Inflammatory macrophage treated with lipopolysaccharide for 4 hours (primary cell): ENCODE measurements at places on chromosomes 5 and 9.
A peak's percentile ranks its signal among the peaks of the same experiment; 100 is the strongest.

- DNase-seq: no peak
Observed at GRCh38 chr5:161183559-161183958, 331.5 kb upstream of the ATP10B start.

- no peak for DNase-seq
Observed at GRCh38 chr5:75275147-75275546, 38.5 kb upstream of the ANKRD31 start.

DNA sequence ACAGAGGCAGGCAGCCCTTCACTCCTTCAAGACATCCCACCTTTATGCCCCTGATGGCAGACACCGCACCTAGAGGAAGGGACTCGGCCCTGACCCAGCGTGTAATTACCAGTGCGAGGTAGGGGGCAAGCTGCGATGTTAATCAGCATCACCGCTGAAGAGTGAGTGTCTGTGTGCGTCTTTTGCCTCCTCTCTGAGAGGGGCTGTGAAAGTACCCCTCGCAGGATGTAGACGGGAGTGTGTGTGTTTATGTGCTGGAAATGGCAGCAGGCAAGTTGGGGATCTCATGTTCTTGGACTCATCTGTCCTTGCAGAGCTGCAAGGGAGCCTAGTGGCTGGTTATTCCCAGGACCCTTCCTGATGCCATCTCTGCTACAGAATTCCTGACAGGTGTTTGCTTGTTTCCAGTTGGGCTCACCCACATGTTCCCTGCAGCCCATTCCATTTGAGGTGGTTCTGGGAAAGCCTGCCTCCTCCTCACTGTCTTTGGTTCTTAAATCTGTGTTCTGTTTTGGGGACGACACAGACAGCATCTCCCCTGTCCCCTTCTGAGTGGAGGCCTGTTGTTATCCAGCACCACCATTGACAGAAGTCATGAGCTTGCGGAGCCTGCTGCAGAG lies 70.5 kb downstream of the ZNF618 start:
- no peak for DNase-seq

- DNase-seq: no peak
Observed at GRCh38 chr9:96006296-96006879, 130.9 kb downstream of the ERCC6L2 start.

DNA sequence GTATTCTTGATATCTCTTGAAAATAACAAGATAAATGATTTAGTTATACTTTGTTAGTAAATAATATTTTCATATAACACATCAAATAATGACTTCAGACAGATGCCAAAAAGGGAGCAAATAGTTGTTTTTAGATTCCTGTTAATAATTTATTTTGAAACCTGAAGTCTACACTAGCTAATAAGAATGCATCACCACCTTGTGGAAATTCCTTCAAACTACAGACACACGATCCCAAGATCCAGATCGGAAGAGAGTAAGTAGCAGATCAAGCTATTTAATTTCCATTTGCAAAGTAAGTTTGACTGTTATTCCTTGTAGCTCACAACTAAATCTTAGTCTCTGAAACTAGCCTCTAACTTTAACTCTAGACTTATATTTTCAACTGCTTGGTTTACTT lies 35.5 kb upstream of the ISL1 start:
- DNase-seq: no peak

- DNase-seq: no peak
Observed at GRCh38 chr5:1944408-1944807, 61.7 kb upstream of the IRX4 start.

DNA sequence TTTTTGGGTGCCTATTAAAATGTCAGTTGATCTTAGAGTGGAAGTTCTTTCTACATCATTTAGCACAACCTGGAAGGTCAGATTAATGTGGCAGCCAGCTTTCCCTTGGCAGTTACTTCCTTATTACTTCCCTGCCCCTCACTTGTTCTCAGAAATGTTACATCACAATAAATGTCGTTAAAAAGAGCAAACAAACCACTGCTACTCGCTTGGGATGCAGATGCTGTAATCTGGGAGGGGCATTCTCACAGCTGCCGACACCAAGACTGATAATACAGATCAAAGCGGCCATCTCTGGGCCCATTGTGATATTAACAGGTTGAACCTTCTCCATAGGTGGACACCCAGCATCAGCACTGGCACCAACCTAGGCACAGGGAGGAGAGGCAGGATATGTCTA lies 29.3 kb downstream of the PLAC8L1 start:
- peak; percentile 30 for DNase-seq

DNA sequence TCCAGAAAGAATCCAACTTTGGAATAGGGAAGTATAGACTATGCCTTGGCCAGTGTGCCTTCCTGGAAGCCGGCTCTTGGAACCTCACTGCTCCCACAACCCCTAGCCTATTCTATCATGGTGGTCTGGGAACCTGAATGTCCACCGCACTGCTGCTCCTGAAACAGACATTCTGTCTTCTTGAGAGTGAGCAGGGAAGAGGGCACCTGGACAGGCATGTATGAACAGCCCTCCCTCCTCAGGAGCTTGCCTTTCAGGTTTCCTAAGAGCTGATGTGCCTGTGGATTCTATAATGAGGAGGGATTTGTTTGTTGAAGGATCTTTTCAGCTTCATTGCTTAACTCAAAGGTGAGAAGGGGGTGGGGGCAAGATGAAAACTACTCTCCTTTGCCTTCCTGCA lies 55.1 kb upstream of the XPA start:
- DNase-seq: no peak

- DNase-seq: peak; percentile 63
Observed at GRCh38 chr5:77937015-77937908, 161.1 kb upstream of the TBCA start.

DNA sequence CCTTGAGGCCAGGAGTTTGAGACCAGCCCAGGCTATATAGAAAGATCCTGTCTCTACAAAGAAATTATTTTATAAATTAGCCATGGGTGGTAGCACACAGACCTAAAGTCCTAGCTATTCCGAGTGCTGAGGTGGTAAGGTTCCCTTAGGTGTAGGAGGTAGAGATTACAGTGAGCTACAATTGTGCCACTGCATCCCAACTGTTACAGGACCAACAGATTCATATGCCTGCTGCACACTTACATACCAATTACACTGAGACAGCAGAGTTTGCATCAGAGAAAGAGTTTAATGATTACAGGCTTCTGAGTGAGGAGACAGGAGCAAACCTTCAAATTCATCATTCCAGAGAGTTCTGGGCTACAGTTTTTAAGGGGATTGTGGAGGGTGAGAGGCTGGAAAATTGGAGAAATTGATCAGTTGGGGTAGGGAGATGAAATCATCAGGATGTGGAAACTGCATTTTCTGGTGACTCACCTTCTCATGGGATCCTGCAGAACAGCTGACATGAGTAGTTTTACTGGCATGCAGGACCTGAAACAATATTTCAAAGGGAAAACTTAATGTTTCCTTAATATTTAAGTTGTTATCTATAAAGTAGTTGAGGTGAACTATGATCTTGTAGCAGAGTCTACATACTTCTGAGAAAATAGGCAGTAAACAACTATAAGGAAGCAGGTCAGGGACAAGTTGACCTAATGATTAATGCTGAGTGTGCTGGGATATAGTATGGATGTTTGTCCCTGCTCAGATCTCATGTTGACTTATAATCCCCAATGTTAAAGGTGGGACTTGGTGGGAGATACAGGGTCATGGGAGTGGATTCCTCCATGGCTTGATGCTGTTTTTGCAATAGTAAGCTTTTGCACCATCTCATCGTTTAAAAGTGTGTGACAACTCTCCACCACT lies 54.7 kb downstream of the ANXA2R start:
- DNase-seq: peak; percentile 67

- no peak for DNase-seq
Observed at GRCh38 chr9:126939821-126940221, 25.2 kb downstream of the RALGPS1 start.

DNA sequence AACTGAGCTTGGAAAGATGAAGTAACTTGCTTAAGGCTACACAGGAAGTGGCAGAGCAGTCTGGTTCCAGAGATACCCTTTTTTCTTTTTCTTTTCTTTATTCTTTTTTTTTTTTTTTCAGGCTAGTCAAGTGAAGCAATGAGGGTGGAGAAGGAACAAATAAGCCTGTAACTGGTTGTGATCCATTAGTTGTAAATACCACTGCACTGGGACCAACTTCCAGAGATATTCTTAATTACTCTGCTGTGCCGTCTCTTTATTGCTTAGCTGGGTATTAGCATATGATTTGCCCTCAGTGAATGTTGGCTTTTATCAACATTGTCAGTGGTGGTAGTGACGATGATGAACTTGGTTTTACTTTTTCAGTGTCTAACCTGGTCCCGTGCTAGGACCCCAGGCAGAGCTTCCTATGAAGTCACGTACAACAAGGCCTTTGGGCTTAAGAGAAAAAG lies 26.7 kb downstream of the LNPEP start:
- DNase-seq: no peak

DNA sequence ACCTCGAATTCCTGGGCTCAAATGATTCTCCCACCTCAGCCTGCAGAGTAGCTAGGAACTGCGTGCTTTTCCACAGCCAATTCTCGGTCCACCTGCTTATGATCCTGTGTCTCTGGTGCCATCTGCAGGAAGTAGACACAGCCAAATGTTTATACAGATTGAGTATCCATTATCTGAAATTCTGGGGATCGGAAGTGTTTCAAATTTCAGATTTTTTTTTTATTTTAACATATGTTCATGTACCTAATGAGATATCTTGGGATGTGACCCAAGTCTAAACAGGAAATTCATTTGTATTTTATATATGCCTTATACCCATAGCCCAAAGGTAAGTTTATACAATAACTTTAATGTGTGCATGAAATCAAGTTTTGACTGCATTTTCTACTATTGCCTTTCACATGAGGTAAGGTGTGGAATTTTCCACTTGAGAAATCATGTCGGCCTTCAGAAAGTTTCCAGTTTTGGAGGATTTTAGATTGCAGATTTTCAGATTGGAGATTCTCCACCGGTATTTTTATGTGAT lies 89.5 kb downstream of the ESM1 start:
- DNase-seq: peak; percentile 30

DNA sequence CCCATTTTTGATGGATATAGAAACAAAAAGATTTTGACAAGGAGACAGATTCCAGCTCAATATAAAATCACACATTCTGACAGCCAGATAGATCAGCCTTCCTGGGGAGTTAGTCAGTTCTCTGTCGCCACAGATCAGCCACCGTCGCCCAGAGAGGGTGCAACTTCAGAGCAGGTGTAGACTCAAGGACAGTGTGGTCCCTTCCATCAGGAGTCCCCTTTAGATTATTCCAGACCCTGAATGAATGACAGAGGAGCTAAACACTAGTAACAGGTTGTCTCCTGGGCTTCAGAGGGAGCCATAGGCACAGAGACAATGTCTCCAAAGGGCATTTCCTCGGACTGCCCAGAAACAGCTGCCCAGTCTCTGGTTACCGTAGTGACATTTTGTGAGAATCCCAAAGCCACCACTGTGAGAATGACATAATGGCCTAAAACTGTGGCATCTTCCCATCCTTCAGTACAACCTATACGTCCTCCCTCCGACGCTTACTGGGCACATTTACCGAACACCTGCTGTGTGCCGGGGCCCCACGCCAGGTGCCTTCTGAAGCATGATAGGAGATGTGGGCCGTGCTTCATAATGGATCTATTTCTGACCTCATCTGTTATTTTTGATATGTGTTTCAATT lies 47.4 kb upstream of the SLC2A8 start:
- no peak for DNase-seq

DNA sequence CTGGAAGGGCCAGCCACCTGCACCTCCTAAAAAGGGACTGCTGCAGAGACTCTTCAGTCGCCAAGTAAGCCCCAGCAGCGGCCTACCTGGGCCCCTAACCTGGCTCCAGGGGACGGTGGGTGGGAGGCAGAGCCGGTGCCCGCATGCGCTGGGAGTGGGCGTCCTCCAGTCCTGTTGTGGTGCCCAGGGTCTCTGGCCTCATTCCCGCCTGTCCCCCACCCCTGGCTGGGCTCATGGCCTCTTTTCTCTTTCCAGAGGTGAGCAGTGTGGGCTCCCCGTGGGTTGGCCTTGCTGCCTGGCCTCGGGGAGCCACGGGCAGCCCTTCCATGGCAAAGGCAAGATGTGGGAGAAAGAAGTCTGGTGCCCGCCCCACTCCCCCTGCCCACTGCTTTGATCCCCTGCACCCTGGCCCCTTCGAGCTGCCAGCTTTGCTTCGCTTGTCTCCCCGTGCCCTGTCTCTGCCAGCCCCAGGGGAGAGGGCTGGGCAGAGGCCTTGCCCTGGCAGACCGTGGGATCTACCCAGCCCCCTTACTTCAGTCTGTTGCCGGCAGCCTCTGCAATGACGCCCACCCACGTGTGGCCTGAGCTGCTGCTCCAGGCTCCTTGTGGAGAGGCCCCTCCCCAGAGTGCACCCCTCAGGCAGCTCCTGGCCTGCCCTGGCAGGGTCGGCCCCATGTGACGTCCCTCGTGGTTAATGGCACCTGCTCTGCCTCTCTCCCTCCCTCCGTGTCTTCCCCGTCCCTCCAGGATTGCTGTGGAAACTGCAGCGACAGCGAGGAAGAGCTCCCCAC lies 5.4 kb upstream of the PRR7 start:
- no peak for DNase-seq

DNA sequence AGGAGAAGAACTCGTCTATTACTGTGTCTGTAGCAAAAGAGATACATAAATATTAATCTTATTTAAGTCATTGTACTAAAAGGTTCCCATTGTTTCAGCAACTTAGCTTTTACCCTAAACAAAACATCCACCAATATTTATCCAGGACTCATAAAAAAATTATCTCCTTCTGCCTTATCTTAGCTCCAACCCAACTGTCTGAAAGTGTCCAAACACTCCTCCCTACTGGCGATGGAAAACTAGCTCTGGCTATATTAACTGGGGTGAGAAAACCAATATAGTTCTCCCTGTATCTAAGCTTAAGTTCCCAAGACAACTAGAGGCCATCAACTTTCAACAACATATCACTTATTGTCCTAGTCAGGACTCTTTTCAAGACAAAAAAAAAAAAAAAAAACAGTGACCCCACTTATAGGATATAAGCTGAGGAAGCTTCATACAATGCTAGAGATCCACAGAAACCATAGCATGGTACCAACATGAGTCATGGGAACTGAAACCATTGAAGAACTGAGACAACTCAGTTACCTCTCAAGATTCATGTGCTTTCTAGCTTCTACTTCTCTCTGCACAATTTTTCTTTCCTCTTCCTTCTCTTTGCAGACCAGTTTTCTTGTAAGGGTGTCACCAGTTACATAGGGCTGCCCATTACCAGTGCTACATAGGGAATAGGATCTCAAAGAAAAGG lies 150.7 kb upstream of the RASA1 start:
- DNase-seq: peak; percentile 34

- no peak for DNase-seq
Observed at GRCh38 chr9:16461851-16462250, 408.6 kb downstream of the BNC2 start.

GRCh38 chr5:171629221-171629620 lies 156.4 kb upstream of the SMIM23 start:
- DNase-seq: no peak
